ENCODE measurements at places on chromosomes 1 and 21.

- DNase-seq = no peak
Observed at GRCh38 chr1:151949371-151950193, 40.3 kb upstream of the THEM4 start.

DNA sequence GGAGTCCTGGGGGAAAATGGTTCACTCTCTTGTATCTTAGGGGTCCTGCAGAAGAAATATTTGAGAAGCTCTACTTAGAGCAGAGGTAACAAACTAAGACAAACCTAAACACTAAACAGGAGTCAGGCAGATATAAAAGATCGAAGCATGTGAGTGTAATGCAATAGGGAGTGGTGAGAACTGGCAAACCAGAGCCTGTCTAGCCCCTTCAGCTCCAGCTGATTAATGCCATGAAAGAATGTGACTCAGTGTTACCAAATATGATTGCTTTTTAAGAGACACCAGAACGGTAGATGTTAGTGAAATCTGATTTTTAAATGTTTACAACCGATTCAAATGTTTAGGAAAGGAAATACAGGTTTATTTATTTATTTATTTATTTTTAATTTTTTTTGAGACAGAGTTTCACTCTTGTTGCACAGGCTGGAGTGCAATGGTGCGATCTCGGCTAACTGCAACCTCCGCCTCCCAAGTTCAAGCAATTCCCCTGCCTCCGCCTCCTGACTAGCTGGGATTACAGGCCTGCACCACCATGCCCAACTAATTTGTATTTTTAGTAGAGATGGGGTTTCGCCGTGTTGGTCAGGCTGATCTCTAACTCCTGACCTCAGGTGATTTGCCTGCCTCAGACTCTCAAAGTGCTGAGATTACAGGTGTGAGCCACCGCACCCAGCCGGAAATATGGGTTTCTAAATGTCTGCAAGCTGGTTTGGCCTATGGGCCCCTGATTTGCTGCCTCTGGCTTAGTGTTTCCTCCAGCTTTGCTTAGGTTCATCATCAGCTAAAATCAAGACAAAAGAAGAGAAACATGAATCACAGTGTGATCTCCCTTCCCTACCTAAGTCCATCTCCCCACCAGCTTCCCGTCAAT lies 12.2 kb downstream of the TXNIP start:
- no peak for DNase-seq

DNA sequence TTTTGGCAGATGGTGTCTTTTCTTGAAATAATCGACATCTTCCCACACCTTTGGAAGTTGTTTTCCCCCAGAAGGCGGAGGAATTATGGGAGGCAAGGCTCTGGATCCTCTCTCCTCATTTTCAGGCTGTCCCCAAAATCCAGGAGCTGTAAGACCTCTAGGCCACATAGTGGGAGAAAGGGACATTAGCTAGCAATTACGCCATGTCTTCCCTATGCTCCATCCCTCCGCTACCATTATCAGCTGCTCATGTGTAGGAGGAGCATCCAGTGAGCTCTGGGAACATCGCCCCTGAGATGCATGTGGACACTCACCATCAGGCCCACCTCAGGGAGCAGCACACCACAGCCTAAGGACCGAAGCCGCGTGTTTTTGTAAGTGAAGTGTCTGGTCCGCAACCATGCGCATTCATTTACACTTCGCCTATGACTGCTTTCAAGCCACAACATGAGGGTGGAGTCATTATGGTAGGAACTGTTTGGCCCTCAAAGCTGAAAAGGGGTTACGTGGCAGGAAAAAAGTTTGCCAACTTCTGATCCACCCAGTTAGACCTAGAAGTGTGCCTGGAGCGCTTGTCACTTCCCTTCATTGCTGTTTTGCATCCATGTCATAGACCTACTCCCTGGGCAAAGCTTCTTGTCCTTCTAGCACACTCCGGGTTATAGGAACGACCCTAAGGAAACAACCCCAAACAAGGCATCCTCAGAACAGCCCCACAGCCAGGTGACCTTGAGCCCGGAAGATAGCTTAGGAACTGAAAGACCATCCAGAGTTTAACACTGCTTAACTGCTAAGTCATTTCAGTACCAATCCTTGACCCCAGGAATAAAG lies 85.5 kb downstream of the C1orf94 start:
- no peak for DNase-seq

DNA sequence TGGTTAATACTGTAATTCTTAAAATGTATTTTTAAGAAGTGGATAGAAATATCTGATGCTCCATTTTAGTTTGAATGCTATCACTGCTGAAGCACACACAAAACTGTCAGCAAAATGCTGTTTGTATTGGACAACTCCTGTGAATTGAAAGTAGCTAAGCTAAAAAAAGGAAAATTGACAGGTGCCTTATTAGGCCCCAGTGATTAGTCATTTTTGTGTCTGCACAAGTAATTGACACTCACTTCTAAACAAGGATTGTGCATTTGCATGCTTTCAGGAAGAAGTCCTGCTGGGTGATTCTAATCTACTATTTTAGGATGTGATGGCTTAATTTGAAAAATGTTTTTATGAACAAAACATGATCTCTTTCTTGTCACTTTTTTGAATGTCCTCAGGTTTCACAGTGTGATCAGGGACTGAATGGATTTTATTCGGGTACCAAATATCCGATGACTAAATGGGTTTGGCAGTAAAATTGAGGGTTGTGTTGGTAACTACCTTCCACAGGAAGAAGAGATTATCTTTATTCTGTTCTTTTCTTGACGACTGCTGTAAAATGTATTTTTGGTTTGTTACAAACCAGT lies 13.0 kb upstream of the MAP3K7CL start:
- DNase-seq = no peak

- peak; percentile 60 for DNase-seq
Observed at GRCh38 chr21:46150491-46151121, 4.8 kb downstream of the FTCD start.

Data from globus pallidus (tissue), 1 donor.